ENCODE measurements at places on chromosomes 11 and 22.
A peak's percentile ranks its signal among the peaks of the same experiment; 100 is the strongest.

DNA sequence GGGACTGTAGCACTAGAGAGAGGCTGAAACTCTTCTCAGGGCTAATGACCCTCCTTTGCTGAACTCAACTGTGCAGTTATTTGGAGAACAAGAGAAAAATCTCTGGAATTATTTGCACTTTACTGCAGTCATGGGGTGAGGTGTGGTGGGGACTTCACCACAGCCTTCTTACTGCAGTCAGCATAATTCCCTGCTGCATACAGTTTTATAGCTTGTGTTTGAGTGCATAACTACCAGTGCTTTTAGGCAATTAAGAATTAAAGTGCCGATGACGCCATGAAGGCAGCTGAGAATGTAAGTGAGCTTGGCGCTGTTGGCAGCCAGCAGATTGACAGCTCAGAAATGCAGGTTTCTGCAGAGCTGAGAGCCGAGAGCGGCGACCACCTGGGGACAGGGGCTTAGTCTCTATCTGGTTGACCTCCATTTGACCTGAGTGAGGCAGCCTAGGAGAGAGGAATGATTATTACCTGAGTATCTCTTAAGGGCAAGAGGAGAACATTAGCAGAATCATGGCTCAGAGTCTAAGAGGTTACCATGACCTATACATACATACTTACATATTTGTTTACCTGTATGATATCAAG, 830.0 kb downstream of the NTM start:
- H3K36me3 ChIP-seq, result no peaks in the 10 kb centered on the region
- DNase-seq, result no peak
- no peak overlapping the region for H3K4me3 ChIP-seq
- no peak overlapping the region for H3K27ac ChIP-seq

- H3K36me3 ChIP-seq, result no peaks in the 10 kb centered on the region
- no peak overlapping the region for H3K27ac ChIP-seq
- no peak overlapping the region for H3K4me3 ChIP-seq
- H3K27me3 ChIP-seq, result no peaks in the 10 kb centered on the region
These were observed 27.3 kb upstream of the CREB3L1 start for GRCh38 chr11:46249938-46250744.

DNA sequence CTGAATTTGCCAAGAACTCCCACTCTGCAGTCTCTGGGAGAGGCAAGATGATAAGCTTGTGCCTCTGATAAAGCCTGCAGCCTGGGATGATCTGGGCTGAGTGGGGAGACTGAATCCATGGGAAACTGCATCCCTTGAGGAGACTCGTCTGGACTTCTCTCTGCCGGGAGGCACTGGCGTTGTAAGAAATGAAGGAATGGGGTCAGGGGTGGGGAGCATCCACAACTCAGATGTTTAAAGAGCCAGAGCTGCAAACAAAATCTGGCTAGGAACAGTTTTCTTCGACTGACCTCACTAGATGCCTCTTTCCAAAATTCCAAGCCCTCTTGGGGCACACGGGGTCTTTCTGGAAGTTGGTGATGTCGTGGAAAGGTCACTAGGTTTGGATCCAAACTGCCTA, 64.4 kb downstream of the SPON1 start:
- peaks cover 14% of the 10 kb centered on the region for H3K4me1 ChIP-seq
- no peak overlapping the region for H3K4me3 ChIP-seq
- H3K27ac ChIP-seq, result no peak overlapping the region

- H3K4me3 ChIP-seq, result no peak overlapping the region
- no peak for DNase-seq
- H3K27me3 ChIP-seq, result no peaks in the 10 kb centered on the region
- H3K36me3 ChIP-seq, result peaks cover 19% of the 10 kb centered on the region
- H3K27ac ChIP-seq, result no peak overlapping the region
These were observed 20.4 kb downstream of the BIRC2 start for GRCh38 chr11:102367364-102367763.

- no peak overlapping the region for H3K27ac ChIP-seq
- H3K4me3 ChIP-seq, result no peak overlapping the region
- H3K36me3 ChIP-seq, result no peaks in the 10 kb centered on the region
- peaks cover 10% of the 10 kb centered on the region for H3K4me1 ChIP-seq
- no peaks in the 10 kb centered on the region for H3K27me3 ChIP-seq
These were observed 375.8 kb downstream of the INSC start for GRCh38 chr11:15490535-15490934.

DNA sequence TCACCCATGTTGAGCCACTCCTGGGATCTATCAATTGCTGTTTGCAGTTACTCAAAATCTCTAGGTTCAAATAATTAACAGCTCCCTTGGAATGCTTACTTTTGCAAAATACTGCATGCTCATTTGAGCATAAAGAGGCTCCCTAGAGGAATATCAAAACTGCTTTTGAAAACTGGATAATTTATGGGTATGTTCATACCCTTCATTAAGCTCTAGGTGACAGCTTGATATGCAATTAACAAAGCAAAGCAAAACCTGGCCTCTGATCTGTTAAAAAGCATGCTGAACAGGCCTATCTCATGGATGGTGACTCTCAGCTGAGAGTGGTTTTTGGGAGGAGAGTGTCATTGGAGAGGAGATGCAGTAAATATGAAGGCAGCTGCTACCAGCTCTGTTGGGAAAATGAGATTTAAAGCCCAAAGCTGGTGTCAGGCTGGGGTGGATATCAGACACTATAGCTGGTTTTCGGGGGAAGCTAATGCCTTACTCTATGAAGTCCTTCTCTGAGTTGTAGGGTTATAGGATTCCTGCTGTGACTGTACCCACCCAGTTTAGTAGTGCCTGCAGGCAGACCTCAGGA, 110.9 kb downstream of the RASSF10 start:
- H3K4me1 ChIP-seq, result peaks cover 7% of the 10 kb centered on the region
- no peak overlapping the region for H3K4me3 ChIP-seq
- H3K36me3 ChIP-seq, result no peaks in the 10 kb centered on the region
- no peaks in the 10 kb centered on the region for H3K27me3 ChIP-seq
- no peak overlapping the region for H3K27ac ChIP-seq
- no peak for DNase-seq

GRCh38 chr11:2816941-2817421, 68.6 kb downstream of the CDKN1C start:
- no peaks in the 10 kb centered on the region for H3K27me3 ChIP-seq
- no peak for DNase-seq
- no peaks in the 10 kb centered on the region for H3K36me3 ChIP-seq
- no peaks in the 10 kb centered on the region for H3K4me1 ChIP-seq

- DNase-seq, result no peak
- no peaks in the 10 kb centered on the region for H3K36me3 ChIP-seq
- no peak overlapping the region for H3K27ac ChIP-seq
- no peaks in the 10 kb centered on the region for H3K27me3 ChIP-seq
- no peaks in the 10 kb centered on the region for H3K4me1 ChIP-seq
- H3K4me3 ChIP-seq, result no peak overlapping the region
These were observed 986.9 kb upstream of the CHORDC1 start for GRCh38 chr11:91209751-91210150.

- no peaks in the 10 kb centered on the region for H3K4me1 ChIP-seq
- no peaks in the 10 kb centered on the region for H3K36me3 ChIP-seq
- no peak for DNase-seq
- peak overlapping the region; percentile 34 for H3K27ac ChIP-seq
- no peak overlapping the region for H3K4me3 ChIP-seq
These were observed 161.7 kb downstream of the ATG16L2 start for GRCh38 chr11:72975778-72976521.

- H3K4me1 ChIP-seq, result peaks cover 80% of the 10 kb centered on the region
- H3K4me3 ChIP-seq, result no peak overlapping the region
- DNase-seq, result peak; percentile 76
These were observed 33.9 kb downstream of the MARK2 start for GRCh38 chr11:63872800-63873197.

- no peaks in the 10 kb centered on the region for H3K36me3 ChIP-seq
- no peaks in the 10 kb centered on the region for H3K27me3 ChIP-seq
- peaks cover 2% of the 10 kb centered on the region for H3K4me1 ChIP-seq
- H3K27ac ChIP-seq, result no peak overlapping the region
These were observed 17.9 kb upstream of the TMPRSS6 start for GRCh38 chr22:37127350-37127878.

- DNase-seq, result no peak
- H3K4me1 ChIP-seq, result no peaks in the 10 kb centered on the region
- no peak overlapping the region for H3K27ac ChIP-seq
- no peak overlapping the region for H3K4me3 ChIP-seq
- no peaks in the 10 kb centered on the region for H3K27me3 ChIP-seq
These were observed 54.5 kb downstream of the ANO1 start for GRCh38 chr11:70132641-70133040.

- no peak overlapping the region for H3K4me3 ChIP-seq
- DNase-seq, result no peak
- no peaks in the 10 kb centered on the region for H3K27me3 ChIP-seq
- H3K27ac ChIP-seq, result no peak overlapping the region
- H3K36me3 ChIP-seq, result no peaks in the 10 kb centered on the region
These were observed 461.6 kb upstream of the ISX start for GRCh38 chr22:34604312-34604711.

DNA sequence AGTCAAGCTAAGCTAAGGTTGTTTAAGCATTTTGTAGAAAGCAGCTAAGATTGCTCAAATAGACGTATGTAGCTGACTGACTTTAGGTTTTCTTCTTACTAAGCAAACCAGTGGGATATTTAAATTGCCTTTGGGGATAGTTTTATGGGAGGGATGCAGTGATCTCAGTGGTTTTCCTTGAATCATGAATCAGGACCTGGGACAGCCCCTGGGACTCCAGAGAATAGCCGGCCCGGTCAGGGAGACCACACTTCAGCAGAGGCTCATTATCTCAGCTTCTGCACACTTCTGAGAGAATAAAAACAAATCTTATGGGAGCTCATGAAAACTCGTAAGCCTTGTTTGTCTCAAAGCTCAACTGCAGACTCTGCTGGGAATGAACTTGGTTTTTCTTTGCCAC, at the start of gene OR9I1:
TSS of gene OR9I1 (minus strand) at position 62 of the 400 bp plus-strand sequence. CDS start 6,086 bp downstream, outside the sequence.
- H3K27me3 ChIP-seq, result no peaks in the 10 kb centered on the region
- no peaks in the 10 kb centered on the region for H3K4me1 ChIP-seq
- H3K36me3 ChIP-seq, result no peaks in the 10 kb centered on the region

- peak; percentile 33 for DNase-seq
- H3K36me3 ChIP-seq, result no peaks in the 10 kb centered on the region
- H3K4me1 ChIP-seq, result peaks cover 8% of the 10 kb centered on the region
- H3K27me3 ChIP-seq, result no peaks in the 10 kb centered on the region
- H3K4me3 ChIP-seq, result no peak within 1 kb of the TSS
These were observed at the start of gene ABCC8 for GRCh38 chr11:17476317-17477083. Gene ABCC8, minus strand, starts transcription at chr11:17476845. Its CDS starts 69 bp downstream, at chr11:17476776.

DNA sequence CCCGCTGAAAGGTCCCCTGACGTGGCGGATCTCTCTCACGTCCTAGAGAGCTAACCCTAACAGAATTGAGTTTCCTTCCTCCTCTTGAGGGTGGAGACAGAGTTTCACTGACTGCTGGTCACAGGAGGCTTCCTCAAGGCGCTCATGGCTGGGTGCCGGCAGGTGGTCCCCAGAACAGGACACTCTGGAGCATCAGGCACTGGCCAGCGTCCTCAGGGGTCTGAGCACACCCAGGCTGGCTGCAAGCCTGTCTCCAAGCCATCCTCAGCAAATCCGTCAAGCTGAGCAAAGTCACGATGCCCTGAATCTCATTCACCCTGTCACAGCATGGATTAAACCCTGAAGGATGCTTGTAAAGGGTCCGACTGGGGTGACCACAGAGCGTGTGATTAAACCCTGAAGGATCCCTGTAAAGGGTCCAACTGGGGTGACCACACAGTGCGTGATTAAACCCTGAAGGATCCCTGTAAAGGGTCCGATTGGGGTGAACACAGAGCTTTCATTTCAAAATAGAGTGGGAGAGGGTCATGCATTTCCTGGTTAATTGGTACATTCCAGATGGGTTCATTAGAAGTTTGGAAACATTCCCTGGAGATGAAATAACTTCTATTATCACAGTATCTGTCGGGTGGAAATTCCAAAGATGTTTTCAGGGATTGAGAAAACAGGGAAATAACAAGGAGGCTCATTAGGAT, 473.0 kb downstream of the BRD1 start:
- H3K4me1 ChIP-seq, result no peaks in the 10 kb centered on the region
- no peak overlapping the region for H3K27ac ChIP-seq
- no peaks in the 10 kb centered on the region for H3K27me3 ChIP-seq
- DNase-seq, result no peak
- H3K4me3 ChIP-seq, result no peak overlapping the region

GRCh38 chr11:1654388-1655167, 25.0 kb downstream of the KRTAP5-5 start:
- no peak for DNase-seq
- no peaks in the 10 kb centered on the region for H3K27me3 ChIP-seq
- no peak overlapping the region for H3K4me3 ChIP-seq
- no peaks in the 10 kb centered on the region for H3K4me1 ChIP-seq
- no peak overlapping the region for H3K27ac ChIP-seq

DNA sequence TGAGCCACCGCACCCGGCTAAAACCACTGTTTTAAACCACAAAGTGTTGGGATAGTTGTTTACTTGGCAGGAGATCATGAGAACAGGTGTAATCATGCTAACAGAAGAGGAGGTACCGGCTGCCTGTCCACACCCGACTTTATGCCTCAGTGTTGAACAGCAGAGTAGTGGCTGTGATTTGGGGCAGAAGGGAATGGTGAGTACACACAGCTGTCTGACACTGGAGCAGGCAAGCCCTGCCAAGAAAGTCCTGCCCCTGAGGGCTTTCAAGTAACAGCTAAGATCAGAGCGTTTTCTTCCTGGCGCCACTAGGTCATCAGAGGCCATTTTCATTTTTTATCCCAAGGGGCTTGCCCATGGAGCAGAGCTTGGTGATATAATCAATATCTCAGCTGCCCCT, 8.1 kb downstream of the CDKN1C start:
- H3K36me3 ChIP-seq, result no peaks in the 10 kb centered on the region
- H3K4me1 ChIP-seq, result peaks cover 1% of the 10 kb centered on the region
- H3K4me3 ChIP-seq, result no peak overlapping the region
- H3K27me3 ChIP-seq, result no peaks in the 10 kb centered on the region

GRCh38 chr22:42069801-42070516, 653 bp downstream of the NAGA start:
- DNase-seq, result no peak
- no peaks in the 10 kb centered on the region for H3K36me3 ChIP-seq
- peaks cover 22% of the 10 kb centered on the region for H3K4me1 ChIP-seq
- peak overlapping the region; percentile 44 for H3K27ac ChIP-seq
- no peaks in the 10 kb centered on the region for H3K27me3 ChIP-seq

GRCh38 chr11:90629229-90629806, 406.5 kb upstream of the CHORDC1 start:
- no peaks in the 10 kb centered on the region for H3K4me1 ChIP-seq
- H3K27ac ChIP-seq, result no peak overlapping the region
- DNase-seq, result no peak
- H3K36me3 ChIP-seq, result no peaks in the 10 kb centered on the region
- H3K4me3 ChIP-seq, result no peak overlapping the region

GRCh38 chr11:9573775-9574621, 528 bp downstream of the WEE1 start:
- no peaks in the 10 kb centered on the region for H3K27me3 ChIP-seq
- H3K4me1 ChIP-seq, result peaks cover 30% of the 10 kb centered on the region
- no peak for DNase-seq
- H3K36me3 ChIP-seq, result no peaks in the 10 kb centered on the region
- H3K4me3 ChIP-seq, result peak overlapping the region; percentile 84
- peak overlapping the region; percentile 99 for H3K27ac ChIP-seq

DNA sequence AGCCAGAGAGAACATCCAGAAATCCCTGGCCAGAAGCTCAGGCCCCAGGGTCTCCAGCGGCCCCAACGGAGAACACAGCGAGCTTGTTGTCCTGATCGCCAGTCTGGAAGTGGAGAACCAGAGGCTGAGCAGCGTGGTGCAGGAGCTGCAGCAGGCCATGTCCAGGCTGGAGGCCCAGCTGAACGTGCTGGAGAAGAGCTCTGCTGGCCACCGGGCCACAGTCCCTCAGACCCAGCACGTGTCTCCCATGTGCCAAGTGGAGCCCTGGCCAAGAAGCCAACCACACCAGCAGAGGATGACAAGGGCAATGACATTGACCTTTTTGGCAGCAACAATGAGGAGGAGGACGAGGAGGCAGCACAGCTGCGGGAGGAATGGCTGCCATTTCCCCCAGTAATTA, 20.6 kb upstream of the SCGB1D1 start:
- H3K4me1 ChIP-seq, result no peaks in the 10 kb centered on the region
- no peak overlapping the region for H3K27ac ChIP-seq
- no peaks in the 10 kb centered on the region for H3K27me3 ChIP-seq
- no peak for DNase-seq
- no peak overlapping the region for H3K4me3 ChIP-seq
- no peaks in the 10 kb centered on the region for H3K36me3 ChIP-seq

Measured in thyroid gland (tissue), 4 donors.